ENCODE measurements at places on chromosomes 4 and X.
A peak's percentile ranks its signal among the peaks of the same experiment; 100 is the strongest.

DNA sequence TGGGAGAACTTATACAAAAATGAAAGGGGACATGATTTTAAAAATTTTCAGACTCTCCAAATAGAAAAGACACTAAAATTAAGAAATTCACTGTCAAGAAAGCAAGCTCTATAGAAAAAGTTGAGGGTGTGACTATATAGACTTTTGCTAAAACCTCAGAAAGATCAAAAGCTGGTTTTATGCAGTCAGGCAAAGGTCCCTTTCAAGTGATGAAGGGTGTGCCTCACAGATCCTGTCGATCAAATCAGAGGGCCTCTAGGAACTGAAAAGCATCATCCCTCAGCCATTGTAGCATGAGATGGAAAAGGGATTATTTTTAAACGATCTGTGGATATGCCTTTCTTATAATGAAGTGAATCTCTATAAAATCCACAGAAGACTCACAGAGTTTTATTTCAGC lies 116.5 kb downstream of the FAM13A start:
- DNase-seq: peak; percentile 27

DNA sequence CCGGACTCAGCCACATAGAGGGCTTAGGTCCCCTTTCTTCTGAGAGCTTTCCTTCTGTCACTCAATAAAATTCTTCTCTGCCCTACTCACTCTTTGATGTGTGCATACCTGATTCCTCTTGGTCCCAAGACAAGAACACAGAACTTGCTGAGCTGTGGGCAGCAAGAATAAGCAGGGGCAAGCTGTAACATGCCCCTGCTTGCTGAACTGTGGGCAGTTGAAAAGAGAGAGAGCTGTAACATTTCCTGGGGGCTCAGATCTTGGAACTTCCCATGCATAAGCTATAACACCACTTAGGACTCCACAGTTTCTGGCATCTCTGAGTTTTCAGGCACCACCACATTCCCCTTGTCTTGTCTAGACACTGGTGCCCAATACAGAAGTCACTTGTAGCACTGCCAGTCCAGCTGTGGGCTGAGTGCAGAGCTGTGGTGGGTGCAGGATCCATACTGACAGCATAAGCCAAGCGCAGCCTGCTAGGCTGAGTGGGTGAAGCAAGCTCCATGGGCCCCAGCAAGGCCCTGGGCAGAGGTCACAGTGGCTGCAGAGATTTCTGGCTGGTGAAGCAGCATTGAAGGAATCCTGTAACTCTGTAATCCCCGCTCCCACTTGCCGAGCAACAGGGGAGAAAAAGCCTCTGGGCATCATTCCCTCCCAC lies 241.2 kb downstream of the PCDH10 start:
- no peak for DNase-seq

- DNase-seq: no peak
These were observed 230.0 kb downstream of the CCSER1 start for GRCh38 chr4:90357117-90357710.

DNA sequence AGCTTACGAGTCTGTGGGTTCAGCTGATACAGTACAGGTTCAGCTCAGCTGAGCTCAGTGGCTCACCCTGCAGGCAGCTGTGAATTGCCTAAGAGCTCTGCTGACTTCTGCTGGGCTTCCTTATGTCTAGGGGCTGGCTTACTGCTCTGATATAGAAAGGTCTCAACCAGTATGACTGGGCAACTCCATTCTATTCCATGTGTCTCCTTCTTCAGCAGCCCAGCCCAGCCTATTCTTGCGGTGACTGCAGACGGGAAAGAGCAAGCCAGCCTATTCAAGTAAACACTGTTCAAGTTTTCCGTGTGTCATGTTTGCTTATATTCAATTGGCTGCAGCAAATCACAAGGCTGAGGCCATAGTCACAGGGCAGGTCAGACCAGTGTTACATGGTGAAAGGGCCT lies 615.4 kb upstream of the ZFP42 start:
- DNase-seq: no peak
